GM23248 (cell line): ENCODE measurements at places on chromosomes 16 and 17.

GRCh38 chr17:49871211-49871610 is 23.3 kb upstream of the TAC4 start:
- no peak for DNase-seq

DNA sequence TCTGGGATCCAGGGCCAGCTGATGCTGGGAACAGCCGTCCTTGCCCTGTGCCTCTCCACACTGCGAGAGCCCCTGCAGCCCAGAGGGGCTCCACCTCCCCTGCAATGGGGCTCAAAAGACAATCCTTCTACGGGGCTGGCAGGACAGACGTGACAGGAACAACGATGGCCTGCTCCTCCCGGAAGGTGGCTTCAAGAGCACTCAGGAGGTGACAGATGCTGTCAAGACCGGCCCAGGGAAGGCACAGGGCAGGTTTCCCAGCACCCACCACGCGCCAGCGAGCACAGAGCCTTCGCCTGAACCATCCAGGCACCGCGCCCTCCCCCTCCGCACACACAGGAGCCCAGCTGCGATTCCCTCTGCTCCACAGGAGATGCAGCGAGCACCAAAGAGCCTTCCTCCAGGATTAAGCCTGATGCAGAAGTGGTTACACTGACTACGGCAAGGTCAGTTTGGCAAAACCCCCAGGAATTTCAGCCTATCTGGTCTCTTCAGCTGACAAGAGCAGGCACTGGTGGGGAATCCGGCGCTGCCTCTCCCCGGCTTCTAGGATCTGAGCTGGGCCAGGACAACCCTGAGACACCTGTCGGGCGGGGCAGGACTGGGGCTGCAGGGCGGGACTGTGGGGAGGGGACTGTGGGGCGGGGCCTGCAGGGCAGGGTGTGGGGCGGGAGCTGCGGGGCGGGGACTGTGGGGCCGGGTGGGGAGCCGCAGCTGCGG is 103.4 kb downstream of the ZNF778 start:
- DNase-seq: peak; percentile 32

DNA sequence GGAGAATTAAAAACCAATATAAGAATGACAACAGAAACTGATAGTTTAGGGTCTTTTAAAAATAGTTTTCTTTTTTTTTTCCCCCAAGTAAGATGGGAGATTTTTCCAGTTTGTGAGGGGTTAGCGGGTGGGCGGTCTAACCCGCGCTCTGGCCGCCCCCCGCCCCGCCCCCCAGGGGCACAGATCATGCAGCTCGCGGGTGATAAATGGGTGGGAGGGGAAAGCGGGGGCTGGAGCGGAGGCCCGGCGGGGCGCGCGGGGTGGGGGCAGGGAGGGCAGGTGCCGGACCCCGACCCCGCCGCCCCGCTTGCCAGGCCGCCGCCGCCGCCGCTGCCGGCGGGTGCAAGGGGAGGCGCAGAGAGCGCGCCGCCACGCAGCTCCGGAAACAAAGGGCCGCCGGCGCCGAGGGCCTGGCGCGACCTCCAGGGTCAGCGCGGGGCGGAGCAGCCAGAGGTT is 60.1 kb upstream of the GSE1 start:
- no peak for DNase-seq

DNA sequence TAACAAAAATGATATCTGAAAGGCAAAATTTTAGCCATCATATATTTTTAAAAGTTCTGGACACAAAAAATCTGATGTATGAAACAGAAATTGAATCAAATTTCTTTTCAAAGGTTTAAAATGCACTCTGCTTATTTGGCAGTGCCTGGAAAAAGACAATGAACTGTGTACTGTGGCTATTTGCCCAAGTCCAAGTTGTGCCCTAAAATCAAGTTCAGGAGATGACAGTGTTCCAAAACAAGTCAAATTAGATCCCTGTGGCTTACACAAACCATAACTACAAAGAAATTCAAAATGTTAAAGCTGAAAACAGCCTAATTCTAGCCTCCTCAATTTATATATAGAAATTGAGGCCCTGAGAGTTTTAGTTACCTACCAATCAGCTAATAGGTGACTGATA is 25.6 kb downstream of the CMC2 start:
- DNase-seq: no peak

DNA sequence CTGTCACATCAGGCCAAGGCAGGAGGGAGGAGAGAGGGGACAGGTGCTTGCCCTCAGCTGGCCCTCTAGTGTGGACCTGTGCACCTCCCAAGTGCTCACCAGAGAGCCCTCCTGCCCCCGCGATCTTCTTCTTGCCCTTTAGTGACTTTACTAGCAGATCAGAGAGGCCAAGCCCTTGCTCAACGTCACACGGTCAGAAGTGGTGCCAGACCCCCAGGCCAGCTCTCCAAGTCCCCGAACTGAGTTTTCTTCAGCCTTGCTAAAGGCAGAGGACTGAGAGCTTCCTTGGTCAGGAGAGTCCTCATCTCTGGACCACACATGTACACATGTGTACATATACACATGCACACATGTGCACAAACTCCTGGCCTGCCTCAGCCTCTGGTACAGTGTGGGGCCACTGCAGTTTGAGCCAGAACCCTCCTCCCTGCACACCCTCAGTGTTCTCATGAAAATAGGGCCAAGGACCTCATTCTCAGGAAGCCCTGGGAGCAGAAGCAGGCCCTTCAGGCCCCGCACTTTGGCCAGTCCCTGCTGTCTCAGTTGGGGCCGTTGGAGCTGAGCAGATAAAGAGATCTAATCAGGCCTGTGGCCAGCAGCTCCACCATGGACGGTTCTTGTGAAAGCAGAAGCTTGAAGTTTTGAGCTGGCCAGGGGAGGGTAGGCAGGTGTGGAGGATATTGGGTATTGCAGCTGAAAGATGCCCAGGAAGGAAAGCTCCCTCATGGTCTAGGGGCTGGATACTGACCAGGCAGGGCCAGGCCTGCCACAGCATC is 7.4 kb upstream of the EPX start:
- DNase-seq: no peak

DNA sequence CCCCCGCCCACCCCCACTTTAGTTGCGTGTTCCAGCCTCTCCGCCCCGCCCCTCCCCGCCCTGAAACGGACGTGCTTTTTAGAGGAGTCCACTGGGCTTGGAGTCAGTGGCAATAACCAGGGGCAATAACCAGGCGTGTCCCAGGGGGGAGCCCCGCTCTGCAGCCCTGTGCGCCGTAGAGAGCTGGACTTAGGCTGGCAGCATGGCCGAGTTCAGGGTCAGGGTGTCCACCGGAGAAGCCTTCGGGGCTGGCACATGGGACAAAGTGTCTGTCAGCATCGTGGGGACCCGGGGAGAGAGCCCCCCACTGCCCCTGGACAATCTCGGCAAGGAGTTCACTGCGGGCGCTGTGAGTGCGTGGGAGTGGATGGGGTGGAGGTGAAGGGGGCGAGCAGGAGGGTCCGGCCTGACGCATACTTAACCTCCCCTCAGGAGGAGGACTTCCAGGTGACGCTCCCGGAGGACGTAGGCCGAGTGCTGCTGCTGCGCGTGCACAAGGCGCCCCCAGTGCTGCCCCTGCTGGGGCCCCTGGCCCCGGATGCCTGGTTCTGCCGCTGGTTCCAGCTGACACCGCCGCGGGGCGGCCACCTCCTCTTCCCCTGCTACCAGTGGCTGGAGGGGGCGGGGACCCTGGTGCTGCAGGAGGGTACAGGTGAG is at the start of gene ALOX15B:
ALOX15B (plus strand) TSS at position 106 of the 657 bp plus-strand sequence; CDS start at position 203, 97 bp downstream.
- no peak for DNase-seq

DNA sequence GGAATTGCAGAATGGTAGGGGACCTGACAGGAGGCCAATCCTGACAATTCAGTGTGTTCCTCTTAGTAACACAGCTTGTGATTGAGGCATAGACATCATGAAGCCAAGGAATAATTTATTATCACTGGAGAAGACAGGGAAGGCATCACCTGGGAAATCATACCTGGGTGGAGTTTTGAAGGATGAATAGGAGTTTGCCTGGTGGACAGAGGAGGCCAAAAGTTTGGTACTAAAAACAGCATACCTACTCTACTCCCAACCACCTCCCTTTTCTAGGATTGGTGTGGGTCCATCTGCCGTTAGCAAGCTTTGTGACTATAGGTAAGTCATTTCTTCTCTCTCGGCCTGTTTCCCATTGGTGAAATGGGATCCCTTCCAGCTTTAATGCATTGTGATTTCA is 88.0 kb downstream of the RAB11FIP4 start:
- no peak for DNase-seq

- peak; percentile 35 for DNase-seq
These were observed at the start of gene SDK2 for GRCh38 chr17:73644145-73645049. Gene SDK2, minus strand, starts transcription at chr17:73644445. Its CDS starts 357 bp downstream, at chr17:73644088.

GRCh38 chr17:71976011-71976649 is 144.7 kb upstream of the SOX9 start:
- DNase-seq: peak; percentile 100

- peak; percentile 83 for DNase-seq
These were observed 92.3 kb downstream of the METRNL start for GRCh38 chr17:83171661-83172060.

GRCh38 chr16:28951410-28951943 is 740 bp downstream of the NFATC2IP start:
- DNase-seq: peak; percentile 53

DNA sequence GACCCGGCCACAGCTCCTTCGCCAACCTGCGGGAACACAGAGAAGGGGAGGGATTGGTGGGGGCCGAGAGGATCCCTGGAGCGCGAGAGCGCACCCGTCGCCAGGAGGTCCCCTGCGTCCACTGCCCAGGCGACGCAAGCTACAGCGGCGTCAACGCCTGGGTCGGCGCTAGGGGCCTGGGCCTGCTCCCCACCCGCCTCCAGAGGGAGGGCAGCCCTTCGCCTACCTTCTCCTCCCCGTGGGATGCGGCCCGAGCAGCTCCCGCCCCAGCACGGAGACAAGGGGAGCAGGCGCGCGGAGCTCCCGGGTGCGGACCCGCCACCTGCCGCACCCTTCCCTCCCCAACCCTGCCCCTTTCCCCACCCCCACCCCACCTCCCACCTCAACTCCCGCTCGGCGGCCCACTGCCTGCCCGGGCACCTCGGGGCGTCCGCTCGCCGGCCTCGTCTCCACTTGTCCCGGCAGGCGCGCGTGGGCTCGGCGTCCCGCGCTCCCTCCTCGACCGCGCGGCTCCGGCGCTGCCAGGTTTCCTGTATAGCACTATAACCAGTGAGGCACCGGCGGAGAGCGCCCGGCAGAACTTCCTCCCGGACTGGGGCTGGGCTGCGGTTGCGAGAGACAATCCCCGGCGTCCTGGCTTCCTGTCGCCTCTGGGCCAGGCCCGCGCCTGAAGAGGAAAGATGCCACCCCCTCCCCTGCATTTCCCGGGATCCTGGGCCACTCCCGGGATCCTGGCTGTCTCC is 119.1 kb upstream of the SMURF2 start:
- peak; percentile 52 for DNase-seq

- no peak for DNase-seq
These were observed 29.8 kb downstream of the ANKRD40 start for GRCh38 chr17:50677851-50678375.

- DNase-seq: no peak
These were observed 1.4 kb downstream of the STAT5A start for GRCh38 chr17:42289611-42290181.

DNA sequence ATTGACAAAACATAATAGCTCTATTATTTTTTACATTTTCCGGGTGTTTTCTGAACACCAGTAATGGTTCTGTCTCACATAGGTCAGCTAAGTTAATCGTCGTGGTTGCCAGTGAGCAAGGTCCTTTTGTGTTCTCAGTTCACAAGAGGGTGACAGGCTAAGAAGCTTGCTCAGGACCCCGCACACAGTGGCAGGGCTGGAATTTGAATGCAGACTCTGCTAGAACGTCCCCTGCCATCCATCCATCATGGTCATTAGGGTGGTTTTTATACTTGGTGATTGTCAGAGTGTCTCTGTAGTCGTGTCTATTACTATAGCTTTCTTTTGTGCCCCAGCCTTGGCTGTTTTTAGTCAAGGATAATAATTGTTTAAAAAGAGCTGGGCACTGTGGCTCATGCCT is 176.2 kb downstream of the SNX29 start:
- DNase-seq: no peak

DNA sequence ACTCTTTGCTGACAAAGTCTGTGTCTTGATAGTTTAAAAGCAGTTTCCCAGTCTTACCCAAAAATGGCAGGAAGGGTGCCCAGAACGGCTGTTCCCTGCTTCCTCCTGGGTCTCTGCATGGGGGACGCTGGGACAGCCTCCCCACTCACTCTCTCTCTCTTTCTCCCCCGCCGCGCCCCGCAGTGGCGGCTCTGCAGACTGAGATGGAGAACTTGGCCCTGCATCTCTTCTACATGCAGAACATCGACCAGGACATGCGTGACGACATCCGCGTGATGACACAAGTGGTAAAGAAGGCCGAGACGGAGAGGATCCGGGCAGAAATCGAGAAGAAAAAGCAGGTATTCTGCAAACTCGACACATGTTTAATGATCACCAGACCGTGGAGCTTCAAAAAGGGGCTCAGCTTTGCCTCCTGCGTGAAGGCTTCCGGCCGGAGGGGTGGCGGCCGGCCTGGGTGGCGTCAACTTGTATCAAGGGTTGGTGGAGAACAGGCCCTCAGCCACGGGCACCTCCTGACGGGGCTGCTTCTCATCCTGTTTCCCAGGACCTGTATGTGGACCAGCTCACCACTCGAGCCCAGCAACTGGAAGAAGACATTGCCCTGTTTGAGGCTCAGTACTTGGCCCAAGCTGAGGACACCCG is 22.0 kb downstream of the CCDC40 start:
- no peak for DNase-seq

DNA sequence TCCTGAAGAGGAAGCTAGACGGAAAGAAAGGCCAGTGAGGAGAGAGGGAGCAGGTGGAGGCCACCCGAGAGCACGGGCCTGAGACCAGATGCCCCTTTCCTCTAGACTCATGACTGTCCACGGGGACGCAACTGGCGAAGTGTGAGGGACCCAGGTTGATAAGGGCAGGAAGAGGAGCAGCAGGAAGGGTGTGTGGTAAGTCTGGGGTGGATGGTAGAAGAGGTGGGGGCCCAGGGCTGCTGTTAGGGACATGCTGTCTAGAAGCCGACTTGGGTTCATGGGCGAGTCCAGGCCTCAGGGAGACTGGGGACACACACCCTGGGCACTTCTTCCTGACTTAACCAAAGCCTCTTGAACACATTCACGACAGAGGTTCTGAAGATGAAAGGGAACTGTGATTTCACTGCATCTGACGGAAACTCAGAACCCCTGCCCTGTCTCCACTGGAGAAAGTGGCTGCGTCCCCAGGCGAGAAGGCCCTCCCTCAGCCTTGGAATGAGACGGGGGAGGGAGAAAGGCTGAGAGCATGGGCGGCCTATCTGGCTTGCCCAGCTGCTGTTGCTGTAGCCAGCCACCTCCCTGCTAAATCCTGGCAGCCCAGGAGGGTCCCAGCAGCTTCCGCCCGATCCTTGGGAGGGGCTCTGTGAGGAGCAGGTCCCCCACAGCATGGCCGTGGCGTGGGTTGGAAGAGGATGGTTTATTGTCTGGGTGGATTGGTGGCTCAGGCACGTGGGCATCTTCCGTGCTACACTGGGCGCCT is 6.0 kb downstream of the HIC1 start:
- DNase-seq: no peak

DNA sequence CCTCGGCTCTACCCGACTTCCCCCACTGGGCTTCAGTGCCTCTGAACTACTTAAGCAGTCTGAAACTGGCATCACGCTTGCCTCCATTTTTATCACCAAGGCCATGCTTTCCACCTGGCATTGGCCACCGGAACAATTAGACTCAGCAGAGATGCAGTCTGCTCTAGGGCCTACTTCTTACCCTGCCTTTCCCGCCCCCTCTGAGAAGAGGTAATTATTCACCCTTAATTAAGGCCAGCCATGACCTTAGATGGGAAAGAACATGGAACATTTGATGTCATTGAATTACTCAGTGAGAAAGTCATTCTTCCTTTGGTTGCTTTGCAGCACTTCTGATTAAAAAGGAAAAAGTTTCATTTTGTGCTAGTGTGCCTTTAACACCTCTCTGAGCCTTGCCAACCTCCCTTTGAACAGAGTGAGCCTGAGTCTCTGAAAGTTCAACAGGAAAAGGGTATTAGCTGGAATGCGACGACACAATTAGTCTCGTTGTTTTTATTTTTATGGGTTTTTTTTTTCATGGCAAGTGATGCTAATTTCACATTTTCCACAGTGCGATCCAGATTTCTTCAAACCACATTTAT is 60.9 kb upstream of the TNRC6A start:
- peak; percentile 93 for DNase-seq
